ENCODE measurements at places on chromosomes 3 and 15.

- DNase-seq: no peak
These were observed 13.8 kb upstream of the CAMP start for GRCh38 chr3:48209445-48209844.

DNA sequence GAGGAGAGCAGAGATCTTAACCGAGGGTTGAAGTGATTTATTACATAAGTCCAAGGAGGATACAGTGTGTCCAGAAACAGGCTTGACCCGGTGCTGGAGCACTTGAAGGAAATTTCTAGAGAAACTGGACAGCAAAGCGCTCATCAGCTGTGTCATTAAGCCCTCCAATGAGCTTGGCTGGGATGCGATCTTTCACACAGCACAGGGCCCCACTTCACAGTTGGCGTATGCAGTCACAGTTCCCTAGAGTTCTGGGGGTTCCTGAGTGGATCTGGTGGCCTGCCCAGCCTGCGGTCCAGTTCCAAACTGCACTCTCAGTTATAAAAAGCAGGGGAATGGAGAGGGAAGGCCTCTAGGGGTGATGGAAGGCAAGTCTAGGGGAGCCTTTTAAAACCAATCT lies 13.6 kb downstream of the ST8SIA2 start:
- DNase-seq: no peak

- DNase-seq: no peak
These were observed 161.0 kb upstream of the SLC24A5 start for GRCh38 chr15:47959617-47960413.

- DNase-seq: peak; percentile 65
These were observed 25.2 kb downstream of the GASK1A start for GRCh38 chr3:43004282-43004681.

GRCh38 chr15:76467136-76467535 lies 130.6 kb downstream of the ISL2 start:
- DNase-seq: no peak

DNA sequence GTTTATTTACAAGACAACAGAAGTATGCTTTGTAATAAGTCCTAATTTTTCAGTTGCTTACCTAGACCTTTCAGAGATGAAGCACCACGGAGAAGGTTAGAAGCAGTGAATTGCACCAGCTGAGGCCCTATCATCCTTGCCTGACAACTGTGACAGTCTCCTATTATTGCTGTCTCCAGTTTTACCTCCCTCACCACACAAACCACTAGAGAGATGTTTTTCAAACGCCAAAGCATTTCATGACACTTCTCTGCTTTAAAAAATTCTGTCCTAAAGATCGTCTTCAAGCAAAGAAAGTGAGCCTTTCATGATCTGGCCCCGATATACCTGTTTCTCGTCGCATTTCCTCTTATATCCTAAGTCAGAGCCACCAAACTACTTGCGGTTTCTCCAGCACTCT lies 72.3 kb upstream of the TSPAN3 start:
- DNase-seq: no peak

DNA sequence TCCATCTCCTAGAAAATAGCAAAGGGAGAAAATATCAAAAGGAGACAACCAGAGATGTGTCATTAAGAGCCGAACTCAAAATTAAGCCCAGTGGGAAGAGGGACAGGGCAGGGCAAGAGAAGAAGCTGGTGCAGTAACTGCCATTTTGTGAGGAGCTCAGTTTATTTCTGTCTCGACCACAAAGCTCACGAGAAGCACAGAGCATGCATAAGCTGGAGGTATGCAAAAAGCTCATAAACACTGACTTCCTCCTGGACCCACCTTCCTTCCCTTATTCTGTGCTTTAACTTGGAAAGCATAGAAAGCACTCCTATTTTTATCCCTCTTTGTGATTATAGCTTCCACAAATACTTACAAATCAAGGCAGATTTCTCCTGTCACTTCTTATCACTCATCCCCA lies 81.3 kb downstream of the DGKG start:
- DNase-seq: no peak

DNA sequence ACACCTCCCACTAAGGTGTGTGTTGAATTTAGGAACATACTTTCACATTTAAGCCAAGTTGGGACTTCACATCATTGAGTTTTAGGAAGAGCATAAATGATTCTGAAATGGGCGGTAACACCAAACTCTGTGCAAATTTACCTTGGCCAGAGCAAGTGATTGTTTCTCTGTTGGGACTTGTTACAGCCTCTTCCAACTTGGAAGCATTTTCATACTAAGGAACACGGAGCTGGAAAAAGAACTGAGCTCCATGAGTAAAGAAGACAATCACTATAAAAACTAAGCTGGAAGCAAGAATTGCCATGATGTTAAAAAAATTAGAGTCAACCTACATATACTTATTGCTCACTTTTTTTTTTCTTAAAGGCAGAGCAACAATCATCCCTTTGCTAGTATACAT lies 371.3 kb downstream of the ERC2 start:
- no peak for DNase-seq

DNA sequence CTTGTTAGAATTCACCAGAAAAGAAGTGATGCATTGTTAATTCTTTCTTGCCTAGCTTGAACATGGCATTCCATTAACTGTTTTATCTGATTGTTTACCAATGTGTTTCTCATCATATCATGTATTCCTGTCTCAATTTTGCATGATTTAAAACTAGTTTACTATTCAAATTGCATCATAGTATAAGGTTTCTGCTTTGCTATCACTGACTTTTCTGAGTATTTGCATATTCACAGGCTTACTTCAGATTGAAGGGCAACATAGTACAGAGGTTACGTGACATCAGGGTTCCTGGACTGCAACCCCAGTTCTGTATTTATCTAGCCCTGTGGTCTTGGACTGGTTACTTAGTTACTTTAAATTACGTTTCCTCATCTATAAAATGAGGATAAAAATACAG lies 561.8 kb downstream of the FGF12 start:
- no peak for DNase-seq

DNA sequence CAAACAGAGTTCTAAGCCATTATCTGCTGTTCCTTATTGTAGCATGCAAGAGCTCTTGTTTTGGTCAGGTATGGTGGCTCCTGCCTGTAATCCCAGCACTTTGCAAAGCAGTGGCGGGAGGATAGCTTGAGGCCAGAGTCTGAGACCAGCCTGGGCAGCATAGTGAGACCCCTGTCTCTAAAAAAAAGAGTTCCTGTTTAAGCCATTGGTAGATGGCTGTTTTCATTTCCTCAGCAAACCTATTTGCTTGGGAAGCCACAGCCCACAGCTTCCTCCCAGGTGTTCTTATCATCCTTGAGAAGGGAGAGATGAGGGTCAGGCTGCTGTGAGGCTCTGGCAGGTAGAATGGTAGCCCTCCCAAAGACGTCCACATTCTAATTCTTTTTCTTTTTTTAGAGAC lies 24.4 kb upstream of the FAM81A start:
- no peak for DNase-seq

- peak; percentile 23 for DNase-seq
These were observed 30.5 kb downstream of the TNK2 start for GRCh38 chr3:195877767-195878423.

- peak; percentile 55 for DNase-seq
These were observed 239.7 kb upstream of the BHLHE40 start for GRCh38 chr3:4739289-4740236.

DNA sequence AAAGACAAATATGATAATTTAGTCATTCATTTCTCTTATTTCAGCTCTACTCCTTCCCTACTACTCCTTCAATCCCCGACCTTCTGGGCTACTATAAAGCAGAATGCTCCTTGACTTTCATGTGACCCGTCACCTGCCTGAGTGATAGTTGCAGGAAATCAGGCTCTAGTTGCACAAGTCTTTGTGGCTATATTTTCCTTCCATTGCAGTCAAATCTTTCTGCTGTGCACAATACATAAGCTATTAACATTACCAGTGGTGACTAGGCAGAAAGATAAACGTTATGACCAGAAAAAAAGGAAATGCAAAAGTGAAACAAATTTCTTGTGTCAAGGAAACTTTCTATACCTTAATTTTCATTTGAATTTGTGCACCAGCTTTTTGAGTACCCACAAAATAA lies 2.3 kb downstream of the SUCNR1 start:
- peak; percentile 70 for DNase-seq

- DNase-seq: no peak
These were observed 44.4 kb upstream of the TMC3 start for GRCh38 chr15:81418444-81418843.

GRCh38 chr3:119990888-119991287 lies 103.4 kb downstream of the GSK3B start:
- DNase-seq: peak; percentile 26

- no peak for DNase-seq
These were observed 5.8 kb downstream of the RBMS3 start for GRCh38 chr3:29286478-29287240.

- DNase-seq: no peak
These were observed 78.5 kb upstream of the FAM174B start for GRCh38 chr15:92733934-92734521.

Measured in inflammatory macrophage treated with lipopolysaccharide for 1 hour (primary cell).